ENCODE measurements at places on chromosomes 6 and 20. TPM values are rescaled to one million over a fixed set of nuclear protein-coding genes. Genes with fewer than 3 reads are reported as not detected.

GRCh38 chr6:52543729-52544601, 32.9 kb downstream of the TRAM2 start:
- no peak for DNase-seq

DNA sequence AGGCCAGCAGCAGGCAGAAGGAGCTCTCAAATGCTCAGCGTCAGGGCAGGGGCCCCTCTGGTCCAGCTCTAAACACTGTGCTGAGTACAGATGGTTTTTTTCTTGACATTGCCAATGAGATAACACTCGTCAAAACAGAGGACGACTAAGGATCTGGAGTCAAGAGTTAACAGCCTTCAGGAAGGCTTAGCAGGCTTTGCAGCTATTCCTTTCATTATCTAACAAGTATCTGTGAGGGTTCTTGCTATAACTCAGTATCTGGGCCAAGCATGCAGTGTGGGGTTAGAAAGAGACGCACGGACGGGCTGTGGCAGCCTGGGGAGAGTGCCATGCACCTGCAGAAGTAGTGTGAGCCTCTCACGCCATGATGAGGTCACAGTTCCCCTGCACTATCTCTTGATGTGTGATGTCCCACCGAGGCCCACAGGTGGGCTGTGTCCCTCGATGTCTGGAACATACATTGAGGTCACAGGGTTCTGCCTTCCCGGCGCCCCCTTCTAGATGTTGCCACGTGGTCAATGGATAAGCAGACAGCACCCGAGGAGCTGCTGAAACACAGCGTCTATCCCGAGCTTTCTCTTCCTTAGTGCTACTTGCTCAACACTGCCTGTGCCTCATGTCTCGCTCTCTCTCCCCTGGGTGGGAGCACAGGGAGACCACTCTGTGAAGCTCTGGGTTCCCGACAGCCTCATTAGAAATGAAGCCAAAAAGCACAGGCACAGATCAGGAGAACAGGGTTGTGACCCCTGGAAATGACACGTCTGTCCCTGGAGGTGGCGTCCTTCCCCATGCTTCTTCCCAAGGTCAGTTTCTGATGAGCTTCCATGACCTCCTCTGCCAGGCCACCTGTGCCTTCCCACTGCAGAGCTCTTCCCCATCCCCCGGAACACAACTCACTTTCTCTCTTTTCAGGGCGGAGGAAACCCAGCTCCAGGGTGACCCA, 85.5 kb upstream of the RPS6KA2 start:
- DNase-seq = no peak

GRCh38 chr6:168179702-168180382, 100.8 kb upstream of the FRMD1 start:
- no peak for DNase-seq

DNA sequence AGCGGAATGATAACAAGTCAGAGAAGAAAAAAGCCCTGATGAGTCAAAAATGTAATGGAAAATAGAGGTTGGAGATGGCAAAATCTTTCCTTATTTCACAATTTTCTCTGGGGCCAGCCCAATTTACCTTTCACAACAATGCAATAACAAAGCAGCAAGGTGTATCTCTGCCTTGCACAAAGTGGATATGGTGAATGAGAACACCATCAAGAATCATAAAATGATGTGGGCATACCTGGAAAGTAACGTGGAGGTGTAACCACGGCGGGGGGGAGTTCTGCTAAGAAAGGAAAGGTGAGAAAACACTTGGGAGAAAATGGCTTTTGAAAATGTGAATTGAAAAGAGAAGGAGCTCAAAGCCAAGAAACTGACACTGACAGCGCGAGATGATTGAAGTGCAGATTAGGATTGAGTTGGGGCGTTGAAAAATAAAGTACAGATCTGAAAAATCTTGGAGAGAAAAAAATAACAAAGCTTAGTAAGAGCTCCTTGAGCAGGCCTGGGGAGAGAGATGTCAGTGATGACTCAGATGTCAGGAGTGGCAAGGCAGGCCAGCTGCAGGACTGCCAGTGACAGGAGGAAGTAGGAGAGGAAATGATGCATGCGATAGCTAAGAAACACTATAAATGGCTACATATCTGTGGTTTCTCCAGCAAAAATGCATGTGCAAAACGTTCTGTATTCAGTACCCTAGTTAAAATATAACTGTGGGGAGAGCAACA, 26.2 kb downstream of the ARHGAP18 start:
- DNase-seq = peak; percentile 96

- no peak for DNase-seq
Observed at GRCh38 chr6:155036907-155037306, 41.8 kb downstream of the TIAM2 start.

DNA sequence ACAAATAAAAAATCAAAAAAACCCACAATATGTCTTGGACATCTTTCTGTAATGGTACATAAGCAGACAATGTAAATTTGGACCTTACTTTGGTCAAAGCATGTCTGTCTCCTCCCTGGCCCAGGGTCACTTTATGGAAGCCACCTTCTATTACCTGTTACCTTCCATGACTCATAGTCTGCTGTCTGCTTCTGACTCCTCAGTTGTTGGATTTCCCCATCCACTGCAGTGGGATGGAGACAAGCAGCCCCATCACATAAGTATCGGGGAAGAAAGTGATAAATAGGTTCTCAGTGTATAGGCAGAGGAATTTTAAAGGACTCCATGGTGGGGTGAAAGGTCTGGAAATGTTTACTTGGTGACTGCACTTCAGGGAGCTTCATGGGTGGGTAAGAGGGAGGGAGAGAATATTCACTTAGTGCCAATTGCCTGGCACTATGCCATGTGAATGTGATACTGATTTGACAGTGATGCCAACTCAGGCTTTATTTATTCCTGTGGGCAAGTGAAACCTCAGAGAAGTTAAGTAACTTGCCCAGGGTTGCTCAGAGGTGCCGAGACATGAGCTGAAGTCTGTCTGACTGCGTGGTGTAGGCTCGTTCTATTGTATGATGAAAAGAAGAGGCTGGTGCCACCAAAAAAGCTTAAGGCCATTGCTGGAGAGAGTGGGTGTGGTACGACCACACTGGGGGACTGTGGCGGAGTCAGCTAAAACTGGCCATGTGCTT, 175.6 kb upstream of the RNF24 start:
- peak; percentile 42 for DNase-seq

- DNase-seq = no peak
Observed at GRCh38 chr6:166826264-166826663, 130.1 kb downstream of the RNASET2 start.

DNA sequence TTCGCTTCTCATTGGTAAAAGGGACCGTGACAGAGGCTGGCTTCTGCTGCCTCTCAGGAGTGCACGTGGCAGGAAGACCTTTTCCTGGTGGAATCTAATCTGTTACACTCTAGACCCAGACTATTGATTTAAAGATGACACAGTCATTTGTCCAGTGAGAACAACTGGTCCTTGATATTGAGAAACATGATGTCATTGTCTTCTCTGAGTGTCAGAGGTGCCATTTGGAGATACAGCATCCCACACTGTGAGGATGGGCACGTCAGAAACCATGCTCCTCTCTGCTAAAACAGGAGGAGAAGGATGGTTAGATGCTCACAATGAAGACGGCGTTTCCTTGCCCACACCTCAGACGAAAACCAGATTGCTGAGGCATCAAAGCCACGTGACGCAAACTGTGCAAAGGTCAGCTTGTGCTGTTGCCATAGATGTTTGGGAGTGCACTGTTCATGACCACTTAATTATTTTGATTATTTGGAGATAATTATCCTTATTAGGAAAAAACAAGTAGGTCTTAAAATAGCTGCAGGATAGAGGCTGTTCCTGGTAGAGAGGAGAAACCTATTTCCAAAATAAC, 169.0 kb downstream of the SMOC2 start:
- no peak for DNase-seq

DNA sequence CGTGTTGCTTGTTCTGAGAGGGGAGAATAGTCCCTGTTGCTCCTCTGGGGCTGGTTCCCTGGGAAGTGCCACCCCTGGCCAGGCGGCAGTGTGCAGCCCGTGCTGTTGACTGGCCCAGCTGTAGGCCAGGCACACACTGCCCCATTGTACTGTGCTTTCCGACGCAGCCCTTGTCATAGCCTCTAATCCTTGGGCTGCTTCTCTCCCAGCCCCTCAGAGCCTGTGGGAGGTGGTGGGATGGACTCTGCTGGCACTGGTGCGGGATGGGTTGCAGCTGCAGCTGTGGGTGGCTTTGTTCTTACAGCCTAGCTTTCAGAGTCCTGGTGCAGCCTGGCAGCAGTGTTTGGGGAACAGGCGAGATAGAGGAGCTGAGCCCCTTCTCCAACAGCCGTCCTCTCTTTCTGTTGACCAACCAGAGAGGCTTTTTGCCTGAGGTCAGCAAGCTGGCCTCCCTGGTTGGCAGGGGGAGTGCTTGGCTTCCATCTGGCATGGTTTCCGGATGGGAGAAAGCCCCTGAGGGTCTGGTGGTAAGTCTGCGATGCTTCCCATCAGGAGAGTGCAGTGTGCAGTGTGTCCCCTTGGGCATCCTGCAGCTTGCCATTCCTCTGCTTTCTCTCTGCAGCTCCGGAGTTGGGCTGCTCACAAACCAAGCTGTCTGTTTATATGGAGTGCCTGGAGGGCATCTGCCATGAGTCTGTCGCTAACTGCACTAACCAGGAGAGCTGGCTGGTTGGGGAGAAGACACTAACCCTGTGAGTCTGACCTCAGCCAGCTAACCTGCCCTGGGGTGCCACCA, 12.1 kb downstream of the TJAP1 start:
- no peak for DNase-seq

GRCh38 chr6:43509984-43510826, at the start of gene LRRC73:
LRRC73 (minus strand) TSS chr6:43510346; CDS start chr6:43509785, 561 bp downstream.
- peak; percentile 63 for DNase-seq

- DNase-seq = no peak
Observed at GRCh38 chr6:3316818-3317217, 58.1 kb downstream of the PSMG4 start.

- peak; percentile 56 for DNase-seq
Observed at GRCh38 chr6:26170181-26170580, 83.0 kb downstream of the HFE start.

GRCh38 chr6:46014511-46015118, 1.0 kb downstream of the CLIC5 start:
- no peak for DNase-seq

- DNase-seq = no peak
Observed at GRCh38 chr6:168739381-168739780, 298.4 kb downstream of the SMOC2 start.

- DNase-seq = no peak
Observed at GRCh38 chr20:49270177-49270576, 7.7 kb downstream of the ZNFX1 start.

GRCh38 chr6:89895276-89895874, 1.1 kb downstream of the GJA10 start:
- DNase-seq = peak; percentile 51

PNPLA1 gene
- not detected for total RNA-seq

GMEB2 gene
- 10.3 TPM for total RNA-seq

KIF25 gene
- total RNA-seq = not detected

TRMT6 gene
- total RNA-seq = 22.0 TPM

PAX1 gene
- total RNA-seq = not detected

DYNLT1 gene
- total RNA-seq = 114 TPM

SLC16A10 gene
- total RNA-seq = 0.14 TPM

AHI1 gene
- 8.4 TPM for total RNA-seq

MED23 gene
- total RNA-seq = 16.0 TPM

AGER gene
- total RNA-seq = 3.2 TPM

SUMO4 gene
- total RNA-seq = 0.44 TPM

All from foreskin keratinocyte (primary cell).